Adrenal gland (tissue), 19 donors: ENCODE measurements at places on chromosomes 3 and 15.

GRCh38 chr3:195259154-195259474 is 11.8 kb downstream of the XXYLT1 start:
- DNase-seq, result no peak

DNA sequence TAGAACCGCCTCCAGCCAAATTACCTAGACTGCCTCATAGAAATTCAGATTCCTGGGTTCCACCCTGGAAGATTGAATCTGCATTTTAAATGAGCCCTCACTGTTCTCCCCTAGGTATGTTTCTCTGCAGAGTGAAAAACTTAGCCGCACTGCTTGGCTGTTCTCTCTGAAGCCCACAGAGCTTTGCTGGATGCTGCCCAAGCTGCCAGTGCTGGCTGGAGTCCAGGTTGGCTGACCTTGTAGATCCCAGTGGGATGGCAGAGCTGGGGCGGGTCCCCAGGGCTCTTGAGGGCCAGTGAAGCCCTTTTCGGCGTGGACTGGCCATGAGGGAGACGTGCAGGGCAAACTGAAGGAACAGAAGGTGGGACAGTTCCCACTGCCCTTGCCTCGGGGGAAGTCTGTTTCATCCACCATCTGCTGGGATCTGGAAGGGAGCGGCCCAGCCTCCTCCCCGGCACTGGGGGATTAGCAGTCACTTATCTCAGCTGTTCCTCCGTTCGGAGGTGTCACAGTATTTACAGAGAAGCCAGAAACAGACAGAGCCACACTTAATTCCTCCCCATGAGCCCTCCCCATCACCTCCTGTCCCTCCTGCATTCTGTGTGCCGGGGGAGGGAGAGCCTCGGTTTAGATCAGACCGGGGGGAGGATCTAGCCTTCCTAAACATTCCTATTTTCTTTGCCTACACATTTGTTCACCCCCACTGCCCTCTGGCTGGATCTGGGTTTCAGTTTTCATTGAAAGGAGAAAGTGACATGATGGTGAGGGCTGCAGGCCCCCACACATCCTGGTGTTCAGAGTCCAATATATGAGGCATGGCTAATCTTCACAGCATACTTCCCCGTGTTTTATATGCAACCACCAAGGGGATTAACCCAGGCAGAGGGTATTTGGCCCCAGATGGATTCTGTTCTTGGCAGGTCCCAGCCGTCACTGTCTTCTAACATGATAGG is 4.1 kb upstream of the ACTC1 start:
- DNase-seq, result peak; percentile 82

DNA sequence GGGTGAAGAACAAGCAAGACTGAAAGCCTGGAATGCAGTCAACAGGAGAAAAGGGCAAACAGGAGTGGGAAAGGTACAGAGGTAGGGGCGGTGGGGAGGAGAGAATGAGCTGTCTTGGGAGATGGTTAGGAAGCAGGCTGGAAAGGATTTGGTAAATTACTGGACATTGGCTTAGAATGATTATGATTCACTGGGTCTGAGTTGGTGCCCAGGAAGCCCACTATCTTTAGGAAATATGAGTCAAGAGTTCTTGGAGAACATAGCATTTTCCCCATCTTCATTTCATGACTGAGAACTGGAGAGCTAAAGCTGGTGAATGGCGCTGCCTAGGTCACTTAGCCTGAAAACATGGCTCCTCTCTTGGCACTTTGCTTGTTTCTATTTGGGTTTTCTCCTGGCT is 74.7 kb upstream of the C3orf80 start:
- DNase-seq, result no peak

GRCh38 chr15:51342227-51342999 is 958 bp downstream of the GLDN start:
- DNase-seq, result no peak

- DNase-seq, result no peak
These were observed 255.0 kb downstream of the CLSTN2 start for GRCh38 chr3:140189976-140190375.

- DNase-seq, result no peak
These were observed 8.8 kb upstream of the FILIP1L start for GRCh38 chr3:100123112-100123511.

GRCh38 chr15:66957431-66957720 is 108.0 kb upstream of the SMAD3 start:
- DNase-seq, result no peak

DNA sequence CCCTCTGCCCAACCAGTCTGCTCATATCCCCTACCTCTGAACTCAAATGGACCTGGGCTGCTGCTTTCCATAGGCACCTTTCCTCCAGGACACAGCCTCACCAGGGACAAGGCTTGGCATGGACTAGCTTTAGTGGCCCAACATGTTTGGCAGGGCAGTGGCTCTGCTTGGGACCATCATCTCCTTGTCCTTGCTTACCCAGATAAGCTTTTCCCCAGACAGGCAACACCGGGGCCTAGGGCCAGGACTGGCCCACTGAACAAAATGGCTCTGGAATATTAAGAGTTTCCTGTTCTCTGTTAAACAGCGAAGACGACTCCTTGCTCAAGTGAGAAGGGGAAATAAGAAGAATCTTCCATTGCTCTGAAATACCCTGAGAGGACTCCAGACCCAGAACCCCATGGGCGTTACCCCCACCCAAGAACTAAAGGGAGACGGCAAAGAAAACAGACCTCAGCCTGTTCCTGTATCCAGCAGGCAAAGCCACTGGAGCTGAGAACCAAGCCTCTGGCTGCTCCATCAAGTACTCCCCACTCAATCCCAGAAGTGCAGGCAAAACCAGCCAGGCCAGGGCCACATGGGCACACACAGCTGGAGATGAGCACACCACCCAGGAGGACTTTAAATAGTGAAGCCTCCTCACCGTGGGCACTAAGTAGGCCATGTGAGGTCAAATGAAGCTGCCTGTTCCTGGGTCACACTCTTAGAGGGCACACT is 45.5 kb downstream of the CTNNB1 start:
- DNase-seq, result peak; percentile 29

DNA sequence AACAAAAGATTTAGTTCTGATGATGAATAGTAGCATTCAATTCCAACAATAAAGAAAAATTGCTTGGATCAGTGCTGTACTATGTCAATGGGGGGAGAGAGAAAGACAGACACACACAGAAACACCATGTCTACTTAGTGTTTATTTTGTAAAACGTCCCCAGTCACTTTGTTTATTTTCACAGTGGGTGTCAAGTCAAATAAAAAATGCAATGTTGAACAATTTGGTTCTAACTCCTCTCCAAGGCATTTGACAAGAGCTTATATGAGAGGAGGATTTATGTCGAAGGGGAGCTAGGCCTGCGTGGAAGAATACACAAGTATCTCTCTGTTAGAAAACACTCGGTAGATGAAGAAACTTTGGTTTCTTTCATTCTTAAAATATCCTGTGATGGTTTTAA is 201.7 kb upstream of the SLC2A2 start:
- DNase-seq, result no peak

GRCh38 chr15:95620934-95621579 is 709.4 kb upstream of the NR2F2 start:
- DNase-seq, result no peak

DNA sequence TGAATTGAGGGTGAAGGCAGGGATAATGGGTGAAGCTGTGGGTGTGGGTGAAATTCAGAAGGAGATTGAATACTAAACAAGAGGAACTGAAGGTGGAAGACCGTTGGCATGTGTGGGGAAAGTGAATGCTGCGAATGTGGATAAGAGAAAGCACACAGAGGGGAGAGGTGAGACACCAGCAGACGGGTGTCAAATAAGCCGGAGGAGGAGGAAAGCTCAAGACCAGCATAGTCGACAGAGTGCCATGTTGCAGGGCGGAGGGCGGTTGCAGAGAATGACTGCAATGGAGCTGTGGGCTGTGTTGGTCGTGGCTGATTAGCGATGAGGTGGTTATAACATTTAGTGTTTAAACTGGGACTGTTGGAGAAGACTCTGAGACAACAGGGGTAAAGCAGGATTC is 16.4 kb upstream of the HCN4 start:
- no peak for DNase-seq

GRCh38 chr3:176839901-176840300 is 357.4 kb downstream of the TBL1XR1 start:
- no peak for DNase-seq

GRCh38 chr15:79365765-79366164 is 54.9 kb downstream of the TMED3 start:
- no peak for DNase-seq

DNA sequence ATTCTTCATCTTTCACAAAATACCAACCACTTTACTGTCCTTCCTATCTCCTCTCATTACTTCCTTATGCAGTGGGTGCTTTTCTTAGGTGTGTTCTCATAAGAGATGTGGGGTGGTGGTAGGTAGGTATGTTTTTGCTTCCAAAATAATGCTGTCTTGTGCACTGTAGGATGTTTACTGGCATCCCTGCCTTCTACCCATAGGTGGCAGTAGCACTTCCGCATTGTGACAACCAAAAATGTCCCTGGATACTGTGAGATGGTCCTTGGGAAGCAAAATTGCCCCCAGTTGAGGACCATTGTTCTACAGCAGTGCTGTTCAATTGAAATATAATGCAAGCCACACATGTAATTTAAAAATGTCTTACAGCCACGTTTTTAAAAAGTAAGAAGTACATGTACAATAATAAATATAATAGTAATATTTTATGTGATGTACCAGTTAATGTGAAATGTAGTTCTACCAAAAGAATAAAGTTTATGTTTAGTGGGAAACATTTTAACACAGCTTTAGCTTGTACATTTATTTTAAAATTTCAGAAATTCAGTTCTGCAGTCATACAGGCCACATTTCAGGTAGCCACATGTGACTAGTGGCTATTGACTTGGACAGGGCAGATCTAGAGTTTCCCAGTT is 75.2 kb downstream of the NEO1 start:
- DNase-seq, result peak; percentile 16

DNA sequence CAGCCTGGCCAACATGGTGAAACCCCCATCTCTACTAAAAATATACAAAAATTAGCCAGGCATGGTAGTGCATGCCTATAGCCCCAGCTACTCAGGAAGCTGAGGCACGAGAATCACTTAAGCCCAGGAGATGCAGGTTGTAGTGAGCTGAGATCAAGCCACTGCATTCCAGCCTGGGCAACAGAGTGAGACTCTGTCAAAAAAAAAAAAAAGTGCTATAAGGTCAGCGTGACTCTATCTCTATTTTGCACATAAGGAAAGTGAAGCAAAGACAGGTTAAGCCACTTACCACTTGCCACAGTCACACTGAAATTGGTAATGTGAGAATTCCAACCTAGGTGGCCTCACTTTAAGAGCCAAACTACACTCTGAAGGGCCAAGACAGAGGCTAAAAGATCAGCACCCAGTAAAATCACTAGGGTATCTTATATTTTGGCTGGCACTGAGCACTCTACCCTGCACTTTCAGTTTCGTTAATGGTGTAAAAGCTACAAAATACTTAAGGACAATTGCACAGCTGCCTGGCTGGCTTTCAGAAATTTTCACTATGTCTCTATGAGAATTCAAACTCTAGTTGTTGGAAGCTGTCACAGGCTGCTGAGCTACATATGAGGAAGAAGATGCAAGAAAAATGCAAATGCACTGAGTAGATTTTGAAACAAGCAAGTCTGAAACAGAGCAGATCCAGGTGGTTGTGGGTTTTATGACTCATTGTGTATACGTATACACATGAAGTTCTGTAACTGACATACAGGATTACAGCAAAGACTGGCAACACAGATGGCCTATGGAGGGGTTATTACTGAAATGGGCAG is 32.7 kb downstream of the TRANK1 start:
- DNase-seq, result no peak

DNA sequence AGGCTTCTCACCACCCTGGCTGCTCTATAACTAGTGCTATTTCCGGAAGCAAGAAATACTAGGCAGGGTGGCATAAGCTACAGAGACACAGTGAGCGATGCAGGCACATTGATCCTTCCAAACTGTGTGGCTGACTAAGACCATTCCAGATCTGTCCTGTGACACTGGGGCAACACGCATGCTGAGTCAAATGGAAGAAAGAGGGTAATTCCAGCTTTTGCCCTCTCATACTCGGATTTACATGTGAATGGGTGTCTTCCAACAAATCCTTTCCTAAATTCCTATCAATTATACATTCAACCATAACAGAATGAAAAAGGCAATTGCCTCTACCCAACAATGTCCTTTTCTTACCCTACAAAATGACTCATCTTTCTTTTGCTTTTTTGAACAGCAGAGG is 5.1 kb downstream of the FSIP1 start:
- no peak for DNase-seq

- no peak for DNase-seq
These were observed 630 bp downstream of the SNRK start for GRCh38 chr3:43286841-43287499.
